Activated CD4-positive, alpha-beta T cell treated with anti-CD3 and anti-CD28 coated beads for 1 hour (primary cell): ENCODE measurements at places on chromosomes 6 and 20.

- no peak for DNase-seq
Observed at GRCh38 chr6:65469650-65470049, 237.4 kb downstream of the EYS start.

GRCh38 chr20:40821429-40821828 is 132.4 kb upstream of the MAFB start:
- no peak for DNase-seq

DNA sequence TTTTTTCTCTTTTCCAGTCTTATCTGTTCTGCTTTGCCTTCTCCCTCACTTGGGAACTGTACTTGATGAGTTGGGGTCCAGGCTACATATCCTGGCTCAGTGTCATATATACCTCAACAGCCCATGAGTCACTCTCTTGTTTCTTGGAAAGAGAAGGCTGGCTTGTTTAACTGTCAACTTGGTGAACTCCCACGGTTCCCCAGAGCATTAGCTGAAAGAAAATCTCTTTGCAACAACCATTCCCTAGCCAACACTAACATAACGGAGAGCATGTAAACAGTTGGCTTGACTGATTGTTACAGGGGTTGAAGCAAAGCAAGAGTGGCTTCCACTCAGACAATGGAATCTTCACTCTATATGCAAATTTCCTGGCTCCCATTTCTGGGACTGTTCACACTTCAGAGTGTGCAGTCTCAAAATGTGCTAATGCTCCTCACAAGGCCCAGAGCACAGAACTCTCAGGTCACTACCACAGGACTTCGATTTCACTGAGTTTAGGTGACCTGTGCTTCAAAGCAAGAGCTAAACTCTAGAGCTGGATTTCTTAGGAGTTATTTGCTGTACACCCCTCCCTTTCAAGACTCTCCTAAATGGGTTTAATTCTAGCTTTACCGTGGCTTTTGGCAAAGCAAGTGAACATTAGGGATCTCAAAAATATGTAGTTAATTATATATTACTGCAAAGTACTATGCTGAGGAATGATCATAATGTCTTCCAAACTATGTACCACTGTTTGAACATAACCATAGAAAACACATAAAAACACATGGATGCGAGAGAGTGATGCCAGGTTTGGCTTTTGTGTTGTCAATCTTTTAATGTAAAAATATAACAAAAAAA is 609.8 kb downstream of the RFPL4B start:
- no peak for DNase-seq

DNA sequence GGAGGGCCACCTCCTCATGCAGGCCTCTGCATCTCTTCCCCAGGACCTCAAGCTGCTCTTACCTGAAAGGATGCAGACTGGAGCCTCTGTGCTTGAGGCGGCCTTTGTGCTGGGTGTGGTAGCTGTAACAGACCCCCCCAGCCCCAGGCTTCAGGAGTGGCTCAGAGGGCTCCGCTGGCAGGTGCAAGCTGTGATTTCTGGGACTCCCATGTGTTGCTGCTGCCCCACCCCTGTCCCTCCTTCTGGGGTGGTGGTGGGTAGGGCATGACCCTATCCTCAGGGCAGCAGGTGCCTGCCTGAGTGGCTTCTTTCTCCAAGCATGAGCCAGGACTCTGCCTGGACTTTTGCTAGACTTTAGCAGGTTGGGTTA is 121.2 kb downstream of the SULF2 start:
- no peak for DNase-seq

DNA sequence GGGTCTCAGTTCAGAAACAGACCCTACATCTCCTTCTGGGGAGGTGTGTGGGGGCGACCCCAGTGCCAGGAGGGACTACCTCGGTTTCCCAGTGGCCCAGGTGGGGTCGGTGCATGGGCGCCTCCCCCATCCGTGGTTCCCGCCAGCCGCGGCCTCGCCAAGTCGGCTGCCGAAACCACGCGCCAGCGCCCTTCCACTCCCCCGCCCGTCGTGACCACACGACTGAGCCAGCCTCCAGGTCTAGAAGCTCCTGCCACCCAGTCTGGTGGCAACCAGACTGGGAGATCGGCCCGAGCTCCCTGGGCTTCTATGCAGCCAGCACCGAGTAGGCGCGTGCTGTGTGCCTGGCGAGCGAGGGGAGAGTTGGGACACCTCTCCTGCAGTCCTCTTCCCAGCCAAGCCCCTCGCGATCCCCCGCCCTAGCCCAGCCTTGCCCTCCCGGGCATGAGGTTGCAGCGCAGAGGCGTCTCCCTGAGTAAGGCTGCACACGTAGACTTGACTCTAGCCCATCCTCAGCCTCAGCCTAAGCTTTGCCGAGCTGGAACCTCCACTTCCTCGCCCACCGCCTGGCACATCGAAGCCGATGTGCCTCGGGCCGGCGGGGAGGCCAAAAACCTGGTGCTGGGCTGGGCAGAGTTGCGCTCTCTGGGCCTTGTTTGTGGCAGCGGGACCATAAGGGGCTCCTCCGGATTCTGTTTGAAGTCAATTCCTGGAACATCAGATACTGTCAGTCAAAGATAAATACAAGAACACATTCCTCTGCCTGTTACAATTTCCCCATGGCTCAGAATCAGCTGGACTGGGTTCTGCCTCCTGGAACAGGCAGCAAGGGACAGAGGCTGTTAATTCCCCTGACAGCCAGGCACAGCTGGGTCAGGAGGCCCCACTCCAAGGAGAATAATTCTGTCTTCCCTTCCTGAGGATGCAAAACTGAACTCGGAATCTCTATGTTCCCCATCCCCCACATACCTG is 1.5 kb upstream of the CPNE5 start:
- no peak for DNase-seq

DNA sequence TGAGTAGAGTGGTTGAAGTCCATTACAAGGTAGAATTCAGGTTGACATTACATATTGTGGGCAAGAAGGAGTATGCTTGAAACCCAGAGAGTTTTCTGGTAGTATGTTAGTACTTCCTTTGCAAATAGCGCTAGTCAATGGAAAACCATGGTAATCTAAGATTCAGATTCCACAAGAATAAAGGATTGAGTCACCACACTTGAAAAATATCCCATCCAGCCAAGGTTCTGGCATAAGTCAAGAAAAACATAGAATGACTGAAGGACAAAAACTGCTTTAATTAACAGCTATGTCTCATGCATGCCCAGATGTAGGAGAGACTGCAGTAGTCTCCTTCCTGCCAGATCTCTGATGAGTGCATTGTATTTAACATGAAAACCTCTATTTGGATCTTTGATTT is 469.8 kb downstream of the BMP2 start:
- no peak for DNase-seq

DNA sequence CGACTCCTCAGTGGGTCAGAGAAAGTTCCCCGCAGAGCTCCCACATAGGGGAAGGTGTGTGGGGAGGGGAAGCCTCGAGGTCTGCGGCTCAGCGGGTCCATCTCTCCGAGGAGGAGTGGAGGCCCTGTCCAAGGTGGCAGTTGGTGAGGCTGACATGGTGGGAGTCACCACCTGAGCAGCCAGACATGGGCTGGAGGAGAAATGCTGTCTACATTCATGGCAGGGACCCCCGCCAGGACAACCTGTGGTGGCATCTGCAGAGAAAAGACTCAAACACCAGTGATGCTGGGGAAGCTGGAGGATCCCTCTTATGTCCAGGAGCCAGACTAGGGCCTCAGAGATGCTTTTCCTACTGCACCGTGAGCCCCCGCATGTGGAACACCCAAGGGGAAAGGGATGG is 49.8 kb downstream of the BMP7 start:
- DNase-seq = no peak

DNA sequence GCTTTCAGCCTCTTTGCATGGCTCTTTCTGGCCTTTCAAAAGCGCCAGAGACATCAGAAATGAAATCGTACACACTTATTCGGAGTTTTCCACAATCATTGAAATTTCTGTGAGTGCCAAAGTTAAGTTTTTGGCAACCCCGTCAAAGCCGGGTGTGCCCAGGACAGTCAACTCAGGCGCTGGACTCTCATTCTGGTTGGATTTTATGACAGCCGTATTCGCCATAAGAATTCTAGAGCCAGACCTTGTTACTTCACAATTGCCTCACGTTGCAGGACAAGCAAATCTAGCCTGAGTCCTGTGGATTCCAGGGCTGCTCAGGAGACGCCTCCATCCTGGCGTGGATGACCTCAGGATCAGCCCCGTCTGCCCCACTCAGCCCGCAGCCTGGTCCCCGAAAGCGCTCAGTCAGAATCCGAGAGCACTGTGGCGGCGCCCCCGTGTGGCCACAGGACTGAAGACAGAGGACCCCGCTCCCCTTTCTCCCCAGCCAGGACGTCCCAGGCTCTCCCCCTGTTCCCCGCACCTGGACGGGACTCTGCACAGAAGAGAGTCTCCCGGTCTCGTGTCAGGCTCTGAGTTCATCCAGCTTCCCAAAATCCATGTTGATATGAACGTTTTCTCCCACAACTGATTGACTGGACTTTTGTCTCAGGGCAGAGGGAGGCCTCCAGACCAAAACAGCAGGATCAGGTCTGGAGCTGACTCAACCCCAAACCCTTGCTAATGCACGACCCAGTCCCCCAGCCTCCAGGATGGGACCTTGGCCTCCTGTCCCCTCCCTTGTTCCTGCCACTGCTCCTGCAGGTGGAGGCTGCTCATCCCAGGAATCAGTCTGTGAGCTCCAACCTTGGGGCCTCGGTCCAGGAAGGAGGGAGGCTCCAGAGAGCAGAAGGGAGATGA is 38.2 kb downstream of the MICA start:
- DNase-seq = peak; percentile 78

- no peak for DNase-seq
Observed at GRCh38 chr6:93293460-93293859, 125.9 kb downstream of the EPHA7 start.

- no peak for DNase-seq
Observed at GRCh38 chr20:5716953-5717352, 33.2 kb upstream of the SHLD1 start.

DNA sequence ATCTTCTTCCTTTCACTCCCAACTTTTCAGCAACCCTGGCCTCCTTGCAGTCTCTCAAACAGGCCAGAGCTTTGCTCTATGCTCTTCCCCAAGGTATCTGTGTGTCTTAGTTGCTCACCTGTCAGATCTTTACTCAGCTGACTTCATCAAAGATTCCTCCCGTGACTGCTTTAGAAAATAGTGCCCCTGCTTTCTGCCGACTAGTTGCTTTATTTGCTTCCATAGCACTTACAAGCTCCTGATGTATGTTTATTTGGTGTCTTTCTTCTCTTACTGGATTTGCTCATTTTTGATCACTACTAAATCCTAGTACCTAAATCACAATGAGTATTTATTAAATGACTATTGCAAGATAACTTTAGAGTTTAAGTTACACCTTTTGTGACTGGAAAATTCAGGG is 5.9 kb downstream of the NDUFAF5 start:
- no peak for DNase-seq

DNA sequence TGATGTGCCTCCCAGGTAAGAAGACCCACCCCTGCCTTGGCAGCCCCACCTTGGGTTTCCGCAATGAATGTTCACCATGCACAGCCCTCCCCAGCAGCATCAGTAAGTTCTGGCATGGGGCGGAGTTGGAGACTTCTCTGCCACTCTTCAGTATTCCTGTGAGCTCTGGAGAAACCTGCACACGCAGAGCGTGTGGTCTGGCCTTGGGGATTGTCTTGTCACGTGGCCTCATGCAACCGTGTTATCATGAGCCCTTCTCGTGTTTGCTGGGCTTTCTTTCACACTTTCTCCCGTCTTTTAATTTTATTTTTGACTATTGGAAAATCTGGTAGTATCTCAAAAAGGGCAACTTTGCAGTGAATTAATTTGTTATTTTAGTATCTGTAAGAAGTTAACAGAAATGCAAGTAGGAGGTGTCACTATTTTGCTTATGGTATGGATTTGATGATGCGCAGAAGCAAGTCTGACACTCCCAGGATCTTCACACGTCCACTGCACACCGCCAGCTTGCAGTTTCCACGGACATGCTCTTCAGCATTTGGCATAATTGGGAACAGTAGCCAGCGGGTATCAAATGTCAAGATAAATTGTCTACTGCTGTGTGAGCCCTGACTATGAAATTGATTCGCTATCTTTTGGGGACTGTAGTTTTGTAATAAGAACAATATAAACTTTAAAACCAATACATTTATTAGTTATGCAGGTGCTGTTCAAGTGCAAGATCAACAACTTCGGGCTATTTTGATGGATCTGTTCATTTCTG is 463.5 kb downstream of the QKI start:
- DNase-seq = no peak
